ENCODE measurements at places on chromosomes 6 and 20.

DNA sequence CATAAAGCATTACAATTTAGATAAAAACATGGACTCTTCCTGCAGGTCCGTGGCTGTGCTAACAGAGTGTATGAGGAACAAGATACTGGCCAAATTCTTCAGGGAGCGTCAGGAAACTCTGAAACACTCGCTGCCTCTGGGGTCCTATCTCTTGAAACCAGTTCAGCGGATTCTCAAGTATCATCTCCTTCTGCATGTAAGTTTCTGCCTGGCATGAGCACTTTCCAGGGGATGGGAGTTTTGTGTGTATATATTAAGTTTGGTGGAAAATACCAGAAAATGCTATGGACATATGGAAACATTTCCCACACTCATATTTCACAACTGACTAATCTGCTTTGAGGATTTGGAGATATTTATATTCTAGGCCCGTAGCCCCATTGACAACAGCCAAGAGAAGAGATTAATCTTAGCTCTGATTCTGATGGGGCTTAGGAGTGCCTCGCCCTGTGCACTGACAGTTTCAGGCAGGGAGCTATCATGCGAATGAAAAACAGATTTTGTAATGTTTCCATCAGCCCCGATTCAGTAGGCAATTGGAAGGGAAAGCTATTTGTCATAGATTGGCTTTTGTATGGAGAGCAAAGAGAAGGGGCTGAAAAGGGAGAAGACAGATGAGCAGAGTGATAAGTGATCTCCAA, 64.7 kb upstream of the MTHFD1L start:
- DNase-seq = no peak

DNA sequence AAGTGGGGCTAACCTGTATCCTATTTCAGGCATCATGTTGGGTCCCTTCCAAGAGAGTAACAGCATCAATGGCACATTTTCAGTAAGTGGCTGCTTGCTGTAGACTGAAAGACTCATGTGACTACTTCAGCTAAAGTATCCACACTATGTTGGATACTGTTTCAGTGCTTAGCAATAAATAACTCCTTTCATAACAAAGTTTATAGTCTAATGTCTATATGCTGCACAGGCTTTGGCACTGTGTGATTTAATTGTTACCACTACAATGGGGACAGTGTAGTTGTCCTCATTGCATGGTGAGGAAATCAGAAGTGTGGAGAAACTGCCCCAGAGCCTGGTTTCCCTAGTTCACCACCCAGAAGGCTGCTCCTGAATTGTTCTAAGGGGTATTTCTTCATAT, 318.0 kb upstream of the PTCHD4 start:
- DNase-seq = no peak

GRCh38 chr20:36434383-36434782, 106.9 kb upstream of the MYL9 start:
- DNase-seq = no peak

DNA sequence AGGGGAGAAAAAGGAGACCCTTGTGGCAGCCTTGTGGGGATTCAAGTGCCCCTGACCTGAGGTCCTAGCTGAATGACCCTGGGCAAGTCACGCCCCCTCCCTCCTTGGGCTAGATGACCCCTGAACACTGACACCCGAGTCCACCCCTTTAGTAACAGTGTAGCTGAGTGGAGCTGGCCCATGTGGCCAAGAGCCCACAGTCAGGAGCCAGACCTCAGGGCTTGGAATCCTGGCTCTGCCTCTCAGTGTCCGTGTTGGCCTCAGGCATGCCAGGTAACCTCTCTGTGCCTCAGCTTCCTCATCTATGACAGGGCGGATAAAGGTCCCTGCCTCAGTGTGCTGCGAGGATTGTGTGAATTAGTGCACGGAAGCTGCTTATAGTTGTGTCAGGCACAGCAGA, 14.3 kb downstream of the IP6K3 start:
- no peak for DNase-seq

- no peak for DNase-seq
These were observed 72.4 kb upstream of the NHSL1 start for GRCh38 chr6:138571585-138572166.

GRCh38 chr6:118812970-118813369, 81.0 kb upstream of the ASF1A start:
- no peak for DNase-seq

- DNase-seq = peak; percentile 62
These were observed 33.4 kb upstream of the ZMYND8 start for GRCh38 chr20:47389867-47390347.

Data from A549 (cell line).